ENCODE measurements at places on chromosomes 3 and 15. TPM values are rescaled to one million over a fixed set of nuclear protein-coding genes. Genes with fewer than 3 reads are reported as not detected.

C3orf80 gene
- total RNA-seq = 1.8 TPM

CCDC54 gene
- total RNA-seq = not detected

MKRN2OS gene
- not detected for total RNA-seq

PRSS50 gene
- not detected for total RNA-seq

SLC24A5 gene
- not detected for total RNA-seq

All from A549 treated with ZK216348 at 1 μM for 4 hours (cell line).